Natural killer cell (primary cell): ENCODE measurements at places on chromosomes 3 and 15.

DNA sequence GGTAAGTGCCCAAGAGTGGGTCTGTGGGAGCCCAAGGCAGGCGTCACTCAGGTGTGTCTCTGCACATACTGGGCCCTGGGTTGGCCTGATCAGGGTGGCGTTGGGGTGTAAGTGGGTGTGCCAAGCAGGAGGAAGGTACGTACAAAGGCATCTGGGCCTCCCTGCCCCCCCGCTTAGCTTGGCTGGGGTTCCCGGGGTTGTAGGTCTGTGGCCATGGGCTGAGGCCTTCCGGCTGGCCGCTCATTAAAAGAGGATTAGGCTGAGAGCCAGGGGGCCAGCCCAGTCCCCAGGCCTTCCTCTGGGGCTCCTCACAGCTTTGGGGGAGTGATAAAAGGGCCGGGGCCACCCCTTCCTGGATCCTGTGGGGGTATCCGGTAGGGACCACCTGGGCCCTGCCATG is 13.3 kb downstream of the SEMA3F start:
- no peak for DNase-seq

DNA sequence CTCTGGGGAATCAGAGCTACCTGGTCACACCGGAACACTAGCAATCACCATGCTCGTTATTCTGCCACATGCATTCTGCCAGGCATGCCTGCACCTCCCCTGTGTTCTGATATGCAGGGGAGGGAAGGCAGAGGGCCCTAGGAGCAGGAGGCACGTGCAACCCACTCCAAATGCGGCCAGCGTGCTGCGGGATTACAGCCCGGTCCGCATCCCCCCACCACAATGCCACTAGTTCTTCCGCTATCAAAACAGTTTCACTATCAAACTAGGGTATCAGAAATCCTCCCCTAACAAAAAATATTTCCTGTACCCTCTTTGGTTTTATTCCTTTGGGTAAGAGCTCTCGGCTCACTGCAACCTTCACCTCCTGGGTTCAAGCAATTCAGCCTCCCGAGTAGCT is 223.2 kb upstream of the IGF1R start:
- DNase-seq: no peak

DNA sequence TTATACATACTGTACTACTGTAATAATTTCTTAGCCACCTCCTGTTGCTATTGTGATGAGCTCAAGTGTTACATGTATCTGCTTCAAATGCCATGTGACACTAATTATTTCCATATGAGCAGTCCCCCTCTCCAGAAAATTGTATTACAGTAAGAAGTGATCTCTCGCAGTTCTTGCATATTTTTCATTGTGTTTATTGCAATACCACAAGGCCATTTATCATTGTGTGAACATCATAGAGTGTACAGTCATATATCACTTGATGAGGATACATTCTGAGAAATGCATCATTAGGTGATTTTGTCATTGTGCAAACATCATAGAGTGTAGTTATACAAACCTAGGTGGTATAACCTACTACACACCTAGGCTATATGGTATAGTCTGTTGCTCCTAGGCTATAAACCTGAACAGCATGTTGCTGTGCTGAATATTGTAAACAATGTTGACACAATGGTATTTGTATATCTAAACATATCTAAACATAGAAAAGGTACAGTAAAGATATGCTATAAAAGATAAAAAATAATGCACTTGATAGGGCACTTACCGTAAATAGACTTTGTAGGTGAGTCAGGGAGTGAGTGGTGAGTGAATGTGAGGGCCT is 189.6 kb upstream of the MLF1 start:
- DNase-seq: no peak

DNA sequence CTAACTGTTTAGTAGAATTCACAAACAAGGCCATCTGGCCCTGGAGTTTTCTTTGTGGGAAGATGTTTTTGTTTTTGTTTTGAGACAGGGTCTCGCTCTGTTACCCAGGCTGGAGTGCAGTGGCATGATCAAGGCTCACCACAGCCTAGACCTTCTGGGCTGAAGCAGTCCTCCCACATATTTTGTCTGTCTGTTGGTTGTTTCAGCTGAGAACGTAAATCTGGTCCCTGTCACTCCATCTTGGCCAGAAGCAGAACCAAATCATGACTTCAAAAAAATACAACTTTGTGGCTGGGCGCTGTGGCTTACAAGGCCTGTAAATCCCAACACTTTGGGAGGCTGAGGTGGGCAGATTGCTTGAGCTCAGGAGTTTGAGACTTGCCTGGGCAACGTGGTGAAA is 27.1 kb downstream of the MRAS start:
- DNase-seq: no peak

GRCh38 chr3:20846832-20847231 is 660.8 kb upstream of the SGO1 start:
- no peak for DNase-seq

DNA sequence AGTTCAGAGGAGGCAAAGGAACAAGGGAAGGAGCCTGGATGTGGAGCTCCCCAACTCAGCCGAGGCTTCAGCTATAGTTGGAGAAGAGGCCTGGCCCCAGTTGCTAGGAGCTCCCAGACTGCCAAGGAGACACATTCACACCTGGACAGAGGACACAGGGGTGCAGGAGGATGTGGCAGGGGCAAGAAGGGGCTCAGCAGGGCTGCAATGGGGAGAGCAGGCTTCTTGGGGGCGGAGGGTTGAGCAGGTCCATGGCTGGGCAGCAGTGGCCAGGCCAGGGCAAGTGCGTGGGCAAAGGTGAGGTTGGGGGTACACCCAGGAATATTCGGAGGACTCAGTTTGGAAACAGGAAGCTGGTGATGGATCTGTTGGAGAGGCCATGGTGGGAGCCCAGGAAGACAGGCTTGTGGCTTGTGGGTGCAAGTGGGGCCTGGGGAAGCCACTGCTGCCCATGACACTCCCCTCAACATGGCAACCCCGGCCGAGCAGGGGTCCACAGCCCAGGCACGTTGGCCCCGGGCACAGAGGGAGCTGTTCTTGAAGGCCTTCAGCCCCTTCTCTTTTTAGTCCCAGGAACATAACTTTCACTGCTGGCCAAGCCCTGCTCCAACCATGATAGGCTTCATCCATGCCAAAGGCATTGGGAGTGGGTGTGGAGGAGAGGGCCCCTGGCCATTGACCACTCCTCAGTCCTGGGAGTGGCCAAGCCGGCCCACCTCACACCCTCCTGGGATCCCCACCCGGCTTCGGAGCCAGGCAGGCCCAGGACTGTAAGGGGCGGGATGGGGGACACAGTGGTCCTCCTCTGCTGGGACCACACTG is 33.3 kb downstream of the TSPAN3 start:
- DNase-seq: no peak

GRCh38 chr3:165439765-165440164 is 243.6 kb upstream of the SLITRK3 start:
- no peak for DNase-seq

- no peak for DNase-seq
These were observed 229.1 kb upstream of the CBLB start for GRCh38 chr3:106097817-106098435.

- no peak for DNase-seq
These were observed 48.0 kb downstream of the ARHGAP31 start for GRCh38 chr3:119342176-119342575.

DNA sequence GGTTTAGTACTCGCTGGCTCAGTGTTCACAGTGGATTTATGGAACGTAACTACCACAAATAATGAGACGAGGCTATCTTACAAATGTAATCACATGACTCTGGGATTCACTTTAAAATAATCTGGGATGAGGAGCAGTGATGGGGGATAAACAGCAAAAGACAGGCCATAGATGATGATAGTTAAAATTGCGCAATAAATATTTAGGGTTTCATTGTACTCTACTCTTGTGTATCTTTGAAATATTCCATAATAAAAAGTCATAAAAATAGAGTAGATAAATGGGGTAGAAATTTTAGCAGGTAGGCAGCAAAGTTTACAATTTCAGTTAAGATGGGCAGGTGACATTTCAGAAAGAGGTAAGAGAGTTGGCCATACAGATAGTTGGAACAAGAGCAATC is 196.6 kb downstream of the KCNMB2 start:
- DNase-seq: no peak

GRCh38 chr3:51605938-51606337 is 65.1 kb upstream of the TEX264 start:
- DNase-seq: no peak

GRCh38 chr15:30675126-30675525 is 49.2 kb downstream of the ARHGAP11B start:
- DNase-seq: no peak

DNA sequence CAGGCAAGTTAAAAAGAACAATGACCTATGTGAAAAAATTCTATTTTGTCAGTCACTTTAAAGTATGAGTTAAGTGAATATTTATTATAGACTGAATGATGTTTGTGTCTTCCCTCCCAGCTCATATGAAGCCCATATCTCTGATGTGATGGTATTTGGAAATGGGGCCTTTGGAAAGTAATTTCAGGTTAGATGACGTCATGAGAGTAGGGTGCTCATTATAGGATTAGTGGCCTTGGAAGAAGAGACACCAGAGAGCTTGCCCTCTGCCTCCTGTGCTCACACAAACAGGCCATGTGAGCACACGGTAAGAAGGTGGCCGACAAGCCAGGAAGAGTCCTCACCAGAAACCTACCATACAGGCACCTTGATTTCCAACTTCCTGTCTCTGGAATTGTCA is 138.8 kb upstream of the TNIK start:
- DNase-seq: no peak

GRCh38 chr3:183515968-183516851 is 39.3 kb downstream of the KLHL6 start:
- peak; percentile 39 for DNase-seq

GRCh38 chr15:99019558-99020540 is 12.3 kb upstream of the PGPEP1L start:
- DNase-seq: no peak

- no peak for DNase-seq
These were observed 71.2 kb downstream of the RORA start for GRCh38 chr15:61157933-61158332.

- DNase-seq: no peak
These were observed 152.0 kb downstream of the ZBBX start for GRCh38 chr3:167228135-167228534.

- no peak for DNase-seq
These were observed 37.4 kb downstream of the ADCY5 start for GRCh38 chr3:123411340-123412040.

GRCh38 chr15:88341006-88341405 is 84.5 kb upstream of the NTRK3 start:
- DNase-seq: no peak

DNA sequence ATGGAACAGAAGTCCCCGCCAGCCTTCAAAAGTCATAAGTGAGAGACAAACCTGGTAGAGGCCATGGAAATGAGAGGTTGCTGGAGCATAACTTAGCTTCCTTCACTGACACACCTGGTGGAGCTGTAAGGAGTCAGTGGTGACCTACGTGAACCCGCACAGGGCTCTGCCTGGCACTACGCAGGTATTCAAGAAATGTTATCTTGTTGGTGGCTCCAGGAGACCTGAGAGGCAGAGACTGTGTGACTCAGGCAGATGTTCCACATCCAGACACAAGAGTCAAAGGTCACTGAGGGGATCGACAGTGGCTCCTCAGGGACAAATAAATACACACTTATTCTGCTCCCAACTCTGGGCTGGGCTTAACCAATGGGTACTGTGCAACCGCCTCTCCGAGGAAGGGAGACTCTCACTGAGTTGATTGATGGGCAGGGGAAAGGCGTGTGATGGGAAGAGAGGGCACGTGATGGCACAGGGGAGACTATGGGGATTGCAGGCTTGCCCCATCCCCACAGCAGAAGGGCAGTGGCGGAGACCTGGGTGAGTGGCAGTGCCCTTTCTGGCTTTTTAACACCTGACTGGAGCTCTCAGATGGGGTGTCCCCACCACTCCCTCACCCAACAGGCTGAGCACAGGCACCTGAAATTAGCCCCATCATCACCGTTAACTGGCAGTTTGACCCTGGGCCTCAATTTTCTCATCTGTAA is 111.7 kb upstream of the SMAD3 start:
- DNase-seq: no peak

- no peak for DNase-seq
These were observed 41.8 kb downstream of the SERP1 start for GRCh38 chr3:150504483-150504882.

DNA sequence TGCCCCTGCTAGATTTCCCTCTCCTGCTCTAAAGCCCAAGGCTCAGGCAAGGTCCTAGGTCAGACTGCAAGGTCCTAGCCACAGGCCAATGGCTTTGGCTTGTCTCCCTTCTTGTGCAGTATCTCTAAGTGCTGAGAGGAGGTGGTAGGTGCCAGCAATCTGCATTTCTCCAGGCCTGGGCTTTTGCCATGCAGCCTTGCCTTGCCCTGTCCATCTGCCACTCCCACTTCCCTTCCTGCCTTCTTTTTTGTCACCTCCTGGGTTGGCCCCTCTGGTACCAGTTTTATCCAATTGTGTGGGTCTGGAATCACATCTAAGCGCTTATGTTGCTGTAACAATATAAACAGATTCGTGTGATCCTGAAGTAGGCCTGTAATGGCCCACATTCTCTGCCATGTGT is 109.9 kb downstream of the MYRIP start:
- DNase-seq: no peak

GRCh38 chr3:190496859-190497258 is 17.0 kb upstream of the IL1RAP start:
- DNase-seq: no peak
